ENCODE measurements at places on chromosomes 12 and 14. TPM values are rescaled to one million over a fixed set of nuclear protein-coding genes. Genes with fewer than 3 reads are reported as not detected.
A peak's percentile ranks its signal among the peaks of the same experiment; 100 is the strongest.

CD163L1 gene
- 14.2 TPM for total RNA-seq

DPF3 gene
- total RNA-seq = 9.6 TPM

GRCh38 chr12:3973973-3974644 lies 100.9 kb upstream of the PARP11 start:
- no peak overlapping the region for H3K27ac ChIP-seq
- peaks cover 73% of the 10 kb centered on the region for H3K27me3 ChIP-seq
- DNase-seq = no peak

- H3K27ac ChIP-seq = peak overlapping the region; percentile 99
- peaks cover 58% of the 10 kb centered on the region for H3K4me1 ChIP-seq
- H3K27me3 ChIP-seq = no peaks in the 10 kb centered on the region
These were observed 3.1 kb downstream of the PRKAB1 start for GRCh38 chr12:119671070-119671469.

DNA sequence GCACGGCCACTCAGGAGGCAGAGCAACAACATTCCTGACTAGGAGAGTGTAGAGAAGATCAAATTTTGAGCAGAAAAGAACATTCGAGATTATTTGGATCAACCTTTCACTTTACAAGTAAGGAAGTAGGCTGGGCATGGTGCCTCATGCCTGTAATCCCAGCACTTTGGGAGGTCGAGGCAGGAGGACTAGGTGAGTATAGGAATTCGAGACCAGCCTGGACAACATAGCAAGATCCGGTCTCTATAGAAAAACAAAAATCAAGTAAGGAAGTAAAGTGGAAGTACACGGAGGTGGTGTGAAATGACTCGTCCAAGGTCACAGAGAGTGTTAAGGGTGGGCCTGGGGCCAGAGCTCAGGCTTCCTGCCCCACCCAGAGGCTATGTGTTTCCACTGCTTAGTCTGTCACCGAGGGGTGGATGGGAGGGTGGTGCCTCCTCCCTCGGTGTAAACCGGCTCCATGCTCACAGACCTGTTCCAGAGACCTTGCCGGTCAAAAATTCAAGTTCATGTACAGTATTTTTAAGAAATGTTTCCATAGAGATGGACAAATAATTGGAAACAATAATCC lies 51.9 kb downstream of the MAP1LC3B2 start:
- DNase-seq = peak; percentile 21
- H3K36me3 ChIP-seq = no peaks in the 10 kb centered on the region
- H3K4me1 ChIP-seq = peaks cover 7% of the 10 kb centered on the region
- H3K27me3 ChIP-seq = peaks cover 48% of the 10 kb centered on the region
- H3K4me3 ChIP-seq = no peak overlapping the region

- H3K4me1 ChIP-seq = no peaks in the 10 kb centered on the region
- no peak for DNase-seq
These were observed 282.7 kb downstream of the AKAP6 start for GRCh38 chr14:32611752-32612151.

All from Calu3 (cell line).